ENCODE measurements at places on chromosomes 16 and 17.

- no peak for DNase-seq
Measured at GRCh38 chr17:18025945-18026776, 12.8 kb downstream of the ATPAF2 start.

GRCh38 chr16:78246559-78246958 lies 147.1 kb downstream of the WWOX start:
- DNase-seq: no peak

DNA sequence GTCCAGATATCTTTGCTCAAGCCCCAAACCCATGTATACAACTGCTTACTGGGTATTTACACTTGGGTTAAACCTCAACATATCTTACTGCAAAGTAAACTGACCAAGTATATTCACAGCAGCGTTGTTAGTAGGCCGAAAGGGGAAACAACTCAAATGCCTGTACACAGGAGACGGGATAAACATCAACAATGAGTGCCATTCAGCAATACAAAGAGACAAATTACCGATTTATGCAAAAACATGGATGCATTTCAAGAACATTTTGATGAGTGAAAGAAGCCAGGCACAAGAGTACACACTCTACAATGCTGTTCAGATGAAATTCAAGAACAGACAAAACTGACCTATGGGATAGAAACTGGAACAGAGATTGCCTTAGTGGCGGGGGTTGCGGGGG lies 136.3 kb upstream of the CACNG3 start:
- no peak for DNase-seq

GRCh38 chr17:43574348-43574747 lies 28.2 kb upstream of the ETV4 start:
- DNase-seq: no peak

DNA sequence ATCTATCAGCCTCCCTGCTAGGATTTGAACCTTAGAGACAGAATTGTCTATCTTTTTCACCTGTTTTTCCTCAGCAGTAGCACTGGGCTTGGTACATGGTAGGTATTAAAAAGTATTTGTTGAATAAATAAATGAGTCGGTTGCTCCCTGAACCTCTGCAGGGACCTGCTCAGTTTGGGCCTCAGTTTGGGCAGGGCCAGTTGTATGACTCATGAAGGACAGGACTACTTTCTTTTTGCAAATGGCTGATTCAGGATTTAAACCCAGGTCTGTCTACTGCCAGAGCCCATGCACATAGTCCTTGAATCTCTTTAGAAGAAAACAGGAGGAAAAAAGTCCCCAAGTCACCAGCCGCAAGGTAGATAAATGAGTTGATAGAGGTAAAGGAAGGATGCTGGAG lies 3.1 kb downstream of the MMP2 start:
- no peak for DNase-seq

- DNase-seq: no peak
Measured at GRCh38 chr17:66185862-66186261, 6.1 kb downstream of the CEP112 start.

All from umbilical cord (tissue), 2 donors.